ENCODE measurements at places on chromosomes 3 and 15. TPM values are rescaled to one million over a fixed set of nuclear protein-coding genes. Genes with fewer than 3 reads are reported as not detected.

- DNase-seq = no peak
Observed at GRCh38 chr3:67349551-67350174, 304.7 kb downstream of the SUCLG2 start.

DNA sequence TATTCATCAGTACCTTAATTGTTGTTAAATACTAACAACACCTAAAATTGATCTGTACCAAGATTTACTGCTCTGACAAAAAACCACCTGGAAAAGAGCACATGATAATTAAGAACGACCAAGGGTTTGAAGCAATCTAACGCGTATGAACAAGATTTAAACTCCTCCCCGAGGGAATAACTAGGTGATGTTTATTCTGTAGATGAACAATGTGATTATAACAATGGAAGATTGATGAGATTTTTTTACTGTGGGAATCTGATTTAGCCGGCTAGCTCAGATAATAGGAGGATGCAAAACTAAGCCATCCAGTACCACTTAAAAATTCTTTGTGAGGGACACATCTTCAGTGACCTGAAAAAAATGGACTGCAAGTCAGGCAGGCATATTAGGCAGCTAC, 222.1 kb downstream of the FHIT start:
- no peak for DNase-seq

DNA sequence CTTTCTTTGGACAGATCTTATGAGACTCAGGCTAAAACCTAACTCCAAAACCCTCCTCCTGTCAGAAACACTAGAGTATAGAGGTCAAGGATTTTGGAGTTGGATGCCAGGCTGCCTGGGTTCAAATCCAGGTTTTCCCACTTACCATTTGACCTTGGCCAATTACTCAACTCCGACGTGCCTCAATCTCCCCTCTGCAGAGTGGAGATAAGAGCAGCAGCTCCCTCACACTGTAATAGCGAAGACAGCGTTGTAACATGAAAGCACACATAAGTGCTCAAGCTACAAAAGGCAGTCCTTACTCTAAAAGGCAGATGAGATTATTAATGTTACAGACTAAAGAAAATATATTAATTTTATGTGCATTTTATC, 90.1 kb downstream of the IGF2BP2 start:
- DNase-seq = no peak

GRCh38 chr3:98398513-98398912, 8.0 kb downstream of the OR5K3 start:
- no peak for DNase-seq

GRCh38 chr3:14328422-14328821, 74.0 kb upstream of the SLC6A6 start:
- no peak for DNase-seq

- DNase-seq = no peak
Observed at GRCh38 chr3:139527265-139527664, 12.3 kb downstream of the RBP1 start.

- no peak for DNase-seq
Observed at GRCh38 chr15:78938658-78939488, 6.0 kb downstream of the CTSH start.

- DNase-seq = no peak
Observed at GRCh38 chr15:84962955-84963354, 18.7 kb upstream of the PDE8A start.

DNA sequence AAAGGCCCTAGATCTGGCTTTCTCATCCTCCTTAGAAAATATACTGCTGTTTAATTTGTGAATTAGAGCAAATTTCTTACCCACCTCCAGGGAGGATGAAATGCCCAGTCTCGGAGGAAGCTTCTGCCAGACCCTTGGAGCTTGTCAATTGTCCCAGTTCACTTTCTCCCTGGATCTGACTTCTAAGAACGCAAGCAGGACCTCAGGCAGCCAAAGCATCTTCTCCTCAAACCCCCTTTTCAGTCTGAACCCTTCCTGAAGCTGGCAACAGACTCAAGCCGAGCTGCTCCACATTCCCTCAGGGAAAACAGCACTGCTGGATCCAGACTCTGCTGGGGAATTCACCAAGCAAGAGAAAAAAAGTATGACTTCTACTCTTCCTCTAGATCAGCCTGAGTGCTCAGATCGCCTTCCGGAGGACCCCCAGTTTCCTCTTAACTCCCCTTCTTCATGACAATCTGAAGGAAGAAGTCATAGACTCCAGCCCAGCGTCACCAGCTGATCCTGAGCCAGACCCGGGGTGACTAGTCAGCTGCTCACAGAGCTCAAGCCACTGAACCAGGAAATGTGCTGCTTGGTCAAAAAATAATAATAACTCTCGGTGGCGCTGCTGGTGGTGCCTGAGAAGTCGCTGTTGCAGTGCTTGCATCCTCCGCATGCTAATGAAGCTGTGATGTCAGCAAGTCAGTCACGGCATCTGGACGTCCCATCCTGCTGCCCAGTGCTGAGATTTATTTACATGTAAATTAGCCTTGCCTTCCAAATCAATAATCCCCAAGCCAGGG, at the start of gene PRICKLE2:
Gene PRICKLE2 (minus strand): TSS at position 641 of the 785 bp plus-strand sequence. CDS start 26,539 bp downstream, outside the sequence.
- peak; percentile 92 for DNase-seq

DNA sequence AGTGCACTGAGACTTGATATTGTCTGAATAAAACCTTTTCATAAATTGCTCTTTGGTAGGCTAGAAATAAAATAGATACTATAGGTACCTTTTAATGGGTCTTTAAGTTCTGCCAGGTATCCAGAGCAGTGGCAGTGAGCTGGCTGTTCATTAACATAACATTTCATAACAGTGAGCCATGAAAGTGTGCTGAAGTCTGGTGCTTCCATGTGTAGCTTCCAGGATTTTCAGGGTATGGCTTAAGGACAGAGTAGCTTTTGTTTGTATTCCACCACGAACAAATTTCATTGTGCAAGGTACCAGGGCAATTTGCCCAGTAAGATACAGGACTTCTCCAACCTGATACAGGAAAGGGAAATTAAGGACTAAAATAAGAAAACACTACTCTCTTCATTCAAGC, 124.7 kb upstream of the NANOGP8 start:
- DNase-seq = no peak

DNA sequence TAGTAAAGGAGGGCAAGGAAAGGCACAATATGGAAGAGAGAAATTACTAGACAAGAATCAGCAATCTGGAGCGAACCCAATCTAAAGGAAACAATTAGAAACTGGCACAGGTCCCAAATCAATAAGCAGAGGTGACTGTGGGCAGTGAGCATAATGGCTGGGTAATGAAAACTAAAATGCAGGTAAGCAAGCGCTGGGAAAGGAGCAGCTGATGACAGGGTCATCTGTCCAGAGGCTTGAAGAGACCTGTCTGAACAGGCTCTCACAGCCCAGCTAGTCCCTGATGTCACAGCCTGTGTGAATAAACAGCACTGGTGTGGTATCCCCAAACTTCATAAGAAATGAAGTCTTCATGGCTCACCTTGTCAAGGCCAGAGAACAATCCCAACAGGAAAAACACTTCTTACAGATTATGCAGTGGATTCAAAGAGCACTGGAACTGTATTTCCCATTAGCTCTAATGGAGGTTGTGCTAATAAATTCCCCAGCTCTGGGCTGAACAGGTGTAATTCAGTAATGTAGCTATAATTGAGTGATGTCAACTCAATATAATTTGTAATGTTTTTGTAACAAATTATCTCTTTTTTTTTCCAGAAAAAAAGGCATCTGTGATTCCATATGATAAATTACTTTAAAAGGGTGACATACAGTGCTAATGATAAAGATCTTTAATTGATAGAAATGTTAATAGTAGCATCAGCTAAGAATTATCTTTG, 197.3 kb downstream of the FHIT start:
- DNase-seq = no peak

DNA sequence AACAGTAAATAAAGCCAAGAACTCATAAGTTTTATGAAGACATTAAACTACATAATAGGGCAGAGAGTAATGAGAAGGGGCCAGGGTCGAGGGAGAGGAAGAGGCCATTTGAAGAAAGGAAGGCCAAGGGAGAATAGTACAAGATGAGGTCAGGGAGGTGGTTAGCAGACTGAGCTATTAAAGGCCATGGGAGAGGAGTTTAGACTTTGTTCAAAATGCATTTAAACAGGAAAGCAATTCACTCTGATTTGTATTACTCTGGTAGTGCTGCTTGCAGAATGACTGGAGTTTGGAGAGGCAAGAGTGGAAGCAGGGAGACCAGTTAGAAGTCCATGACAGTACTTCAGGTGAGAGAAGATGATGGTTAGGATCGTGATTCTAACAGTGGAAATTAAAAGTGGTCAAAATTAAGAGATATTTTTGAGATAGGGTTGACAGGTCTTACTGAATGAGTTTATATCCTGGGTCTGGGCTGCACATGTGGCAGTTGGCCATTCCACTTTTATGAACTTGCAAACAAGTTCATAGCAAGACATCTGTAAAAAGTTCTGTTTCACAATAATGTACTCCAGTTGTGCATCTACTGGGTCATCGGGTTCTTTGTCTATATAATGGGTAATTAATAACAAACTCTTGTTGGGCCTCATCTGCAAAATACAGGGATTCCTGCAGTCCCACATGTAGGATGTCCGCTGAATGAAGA, 16.3 kb downstream of the PPP2R3A start:
- no peak for DNase-seq

DNA sequence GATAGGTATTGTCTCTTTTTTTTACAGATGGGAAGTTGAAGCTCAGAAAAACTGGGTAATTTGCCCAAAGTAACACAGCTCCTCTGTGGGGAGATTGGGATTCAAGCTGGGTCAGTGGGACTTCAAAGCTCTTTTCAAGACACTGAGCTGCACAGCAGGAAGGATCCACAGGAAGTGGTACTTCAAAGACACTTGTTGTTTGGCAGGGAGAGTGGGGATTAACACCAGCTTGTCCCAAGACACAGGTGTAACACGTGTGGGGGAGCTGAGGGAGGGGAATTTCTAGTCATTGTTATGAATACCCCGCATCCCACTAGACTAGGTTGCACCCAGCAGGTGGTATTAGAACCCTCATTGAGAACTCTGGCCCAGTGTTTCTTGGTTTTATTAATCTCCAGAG, 116.0 kb downstream of the FOXB1 start:
- peak; percentile 75 for DNase-seq

- DNase-seq = no peak
Observed at GRCh38 chr3:125206934-125207333, 5.6 kb downstream of the SLC12A8 start.

DNA sequence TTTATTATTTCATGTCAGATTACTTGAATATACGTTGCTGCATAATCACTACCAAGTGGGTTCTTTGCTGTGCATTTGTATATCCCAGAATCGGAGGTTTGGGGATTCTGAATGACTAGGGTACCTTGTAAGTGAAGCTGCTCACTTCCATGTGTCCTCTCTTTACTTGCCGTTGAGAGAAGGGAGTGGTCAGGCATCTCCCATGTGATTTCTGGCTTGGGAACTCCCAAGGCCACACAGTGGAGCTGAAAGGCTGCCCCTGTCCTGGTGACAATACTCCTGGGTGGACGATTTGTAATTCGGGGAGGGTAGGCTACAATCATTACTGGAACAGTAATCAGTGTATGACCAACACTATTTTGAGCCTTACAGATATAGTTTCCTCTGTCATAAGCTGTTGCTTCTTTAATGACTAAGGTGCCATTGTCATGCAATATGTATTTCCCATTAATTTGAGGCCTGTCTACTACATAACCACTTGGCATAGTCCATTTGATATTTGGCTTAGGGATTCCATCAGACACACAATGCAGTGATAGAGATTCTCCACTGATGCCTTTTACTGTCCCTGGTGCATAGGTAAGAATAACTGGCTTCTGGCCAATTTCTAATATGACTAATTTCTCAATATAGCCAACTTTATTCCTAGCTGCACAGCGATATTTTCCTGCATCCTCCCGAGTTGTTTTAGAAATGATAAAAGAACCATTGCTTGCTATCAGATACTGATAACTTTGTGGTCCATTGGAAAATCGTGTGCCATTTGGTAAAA, 24.0 kb downstream of the IGSF10 start:
- no peak for DNase-seq

DNA sequence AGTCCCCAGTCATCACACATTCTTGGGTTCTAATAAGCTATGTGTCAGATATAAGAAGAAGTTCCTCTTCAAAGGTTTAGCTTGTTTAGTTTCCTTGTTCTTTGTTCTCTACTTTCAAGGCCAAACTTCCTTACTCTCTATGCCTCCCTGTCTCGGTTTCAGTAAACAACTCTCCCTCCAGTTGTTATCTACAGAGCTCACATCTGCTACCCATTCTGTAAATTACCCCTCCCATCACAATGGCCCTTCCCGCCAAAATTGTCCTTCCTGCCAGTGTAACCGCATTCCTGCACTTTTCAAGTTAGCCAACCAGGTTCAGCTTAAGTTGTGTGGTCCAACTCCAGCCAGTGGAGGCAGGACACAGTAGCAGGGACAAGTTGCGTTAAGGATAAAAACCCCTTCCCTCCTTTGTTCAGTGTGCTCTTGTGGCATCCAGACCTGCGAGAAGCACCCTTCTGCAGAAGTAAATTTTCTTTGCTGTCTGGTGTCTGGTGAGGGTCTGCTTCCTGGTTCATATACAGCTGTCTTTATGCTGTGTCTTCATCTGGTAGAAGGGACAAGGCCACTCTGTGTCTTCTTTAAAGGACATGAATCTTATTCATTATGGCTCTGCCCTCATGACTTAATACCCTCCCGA, 342.1 kb upstream of the GRM7 start:
- no peak for DNase-seq

DNA sequence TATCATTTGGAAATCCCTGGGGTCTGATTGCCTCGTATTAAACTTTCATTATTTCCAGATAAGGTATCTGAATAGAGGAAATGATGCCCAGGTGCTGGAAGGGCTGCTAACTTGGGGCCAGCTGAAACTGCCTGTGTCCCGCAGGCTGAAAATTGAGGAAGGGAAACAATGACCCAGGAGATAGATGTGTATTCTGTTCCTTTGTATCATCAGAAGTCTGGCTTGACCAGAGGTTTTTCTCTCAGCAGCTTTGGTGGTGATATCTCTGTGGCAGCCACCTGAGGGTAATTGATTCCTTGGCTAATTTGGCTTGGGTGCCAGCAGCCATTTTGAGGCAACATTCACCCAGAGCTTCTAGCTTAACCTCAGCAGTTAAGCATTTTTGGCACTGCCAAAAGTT, 90.0 kb upstream of the STT3B start:
- DNase-seq = no peak

Gene OR5K3
- not detected for total RNA-seq

Gene P2RY14
- total RNA-seq = 12.0 TPM

Gene BCL6
- 108 TPM for total RNA-seq

Gene ROPN1
- not detected for total RNA-seq

Gene IMPG2
- total RNA-seq = 0.83 TPM

Gene CELF6
- total RNA-seq = 2.9 TPM

Gene MRAS
- 59.2 TPM for total RNA-seq

Gene GOLGA6A
- not detected for total RNA-seq

Gene CYP1A1
- total RNA-seq = 1.5 TPM

Data from esophagus muscularis mucosa (tissue), 4 donors.